T-cell (primary cell): ENCODE measurements at places on chromosomes 3 and 15. TPM values are rescaled to one million over a fixed set of nuclear protein-coding genes. Genes with fewer than 3 reads are reported as not detected.

GRCh38 chr3:120705884-120706582, 24.0 kb upstream of the HGD start:
- H3K36me3 ChIP-seq, result peaks cover 24% of the 10 kb centered on the region
- H3K4me3 ChIP-seq, result no peak overlapping the region
- DNase-seq, result no peak
- H3K27me3 ChIP-seq, result no peaks in the 10 kb centered on the region

DNA sequence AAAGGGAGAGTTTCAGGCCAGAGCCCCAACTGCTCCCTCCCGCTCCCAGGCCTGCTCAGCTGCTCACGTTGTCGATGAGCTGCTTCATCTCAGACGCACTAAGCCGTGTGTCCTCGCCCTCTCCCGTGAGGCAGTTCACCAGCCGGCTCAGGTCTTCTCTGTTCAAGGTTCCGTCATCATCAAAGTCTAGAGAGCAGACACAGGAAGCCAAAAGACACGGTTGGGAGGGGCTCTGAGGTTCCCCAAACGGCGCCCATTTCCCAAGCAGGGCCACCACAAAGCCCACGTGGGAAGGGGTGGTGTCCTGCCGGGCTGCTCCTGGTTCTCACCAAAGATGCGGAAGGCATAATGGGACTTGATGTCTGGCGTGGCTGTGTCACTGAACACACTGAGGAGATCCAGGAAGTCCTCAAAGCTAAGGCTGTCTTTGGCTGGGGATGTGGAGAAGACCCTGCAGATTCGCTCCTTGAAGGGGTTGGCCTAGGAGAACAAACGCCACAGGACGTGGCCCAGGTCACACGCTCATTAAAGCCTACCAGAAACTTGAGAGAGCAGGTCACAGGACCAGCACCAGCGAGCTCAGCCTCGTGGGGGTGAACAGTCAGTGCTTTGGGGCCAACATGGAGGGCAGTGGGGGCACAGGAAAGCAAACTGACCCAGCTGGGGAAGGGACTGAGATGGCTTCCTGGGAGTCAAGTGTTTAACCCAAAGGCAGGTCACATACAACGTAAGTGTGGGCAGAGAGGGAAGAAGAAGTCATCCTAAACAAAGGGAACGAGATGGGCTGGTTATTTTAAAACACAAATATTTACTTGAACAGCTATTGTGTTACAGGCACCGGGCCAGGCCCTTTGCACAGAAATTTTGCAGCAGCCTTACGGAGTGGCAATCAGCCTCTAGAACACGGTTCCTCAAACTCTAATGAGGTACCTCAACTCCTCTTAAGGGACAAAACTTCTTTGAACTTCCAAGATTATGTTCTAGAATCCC, 2.4 kb downstream of the CIB1 start:
- peaks cover 57% of the 10 kb centered on the region for H3K4me1 ChIP-seq
- peak overlapping the region; percentile 92 for H3K27ac ChIP-seq
- no peaks in the 10 kb centered on the region for H3K27me3 ChIP-seq
- peak; percentile 76 for DNase-seq
- peaks cover 38% of the 10 kb centered on the region for H3K36me3 ChIP-seq

GRCh38 chr3:138468886-138469285, 34.5 kb downstream of the ESYT3 start:
- no peaks in the 10 kb centered on the region for H3K36me3 ChIP-seq
- no peak overlapping the region for H3K4me3 ChIP-seq
- peaks cover 23% of the 10 kb centered on the region for H3K27me3 ChIP-seq
- no peak for DNase-seq
- H3K27ac ChIP-seq, result no peak overlapping the region

GRCh38 chr3:2851835-2852234, 258.3 kb downstream of the IL5RA start:
- peaks cover 5% of the 10 kb centered on the region for H3K4me1 ChIP-seq
- no peaks in the 10 kb centered on the region for H3K36me3 ChIP-seq
- DNase-seq, result no peak
- no peak overlapping the region for H3K27ac ChIP-seq

- DNase-seq, result no peak
- H3K4me1 ChIP-seq, result peaks cover 34% of the 10 kb centered on the region
- no peaks in the 10 kb centered on the region for H3K27me3 ChIP-seq
- H3K4me3 ChIP-seq, result peak overlapping the region; percentile 81
- no peaks in the 10 kb centered on the region for H3K36me3 ChIP-seq
These were observed 708 bp upstream of the GCHFR start for GRCh38 chr15:40762919-40763800.

The TF gene
- 0.65 TPM for total RNA-seq

DNA sequence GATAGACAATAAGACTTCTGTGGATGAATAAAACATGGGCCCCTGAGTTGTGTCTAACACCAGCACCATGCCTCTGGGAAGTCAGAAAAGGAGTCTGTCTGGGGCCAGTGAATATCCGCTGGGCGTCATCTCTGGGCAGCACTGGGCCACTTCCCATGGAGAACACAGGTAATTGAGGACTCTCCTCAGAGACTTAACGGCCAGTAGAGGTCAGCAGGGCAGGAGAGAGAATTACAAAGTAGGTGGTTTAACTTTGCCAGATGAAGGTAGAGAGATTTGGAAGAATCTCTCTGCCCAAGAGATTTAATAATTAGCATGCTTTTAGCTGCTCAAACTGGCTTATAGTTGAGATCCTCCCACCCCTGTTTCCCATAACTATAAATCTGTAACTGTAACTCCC, 65.7 kb downstream of the OCA2 start:
- no peaks in the 10 kb centered on the region for H3K36me3 ChIP-seq
- no peaks in the 10 kb centered on the region for H3K4me1 ChIP-seq
- no peak for DNase-seq
- H3K27ac ChIP-seq, result no peak overlapping the region

- H3K36me3 ChIP-seq, result no peaks in the 10 kb centered on the region
- no peak for DNase-seq
- H3K4me3 ChIP-seq, result no peak overlapping the region
- H3K27me3 ChIP-seq, result no peaks in the 10 kb centered on the region
These were observed 46.7 kb downstream of the THBS1 start for GRCh38 chr15:39627451-39628143.

GRCh38 chr3:10380906-10381305, 60.0 kb upstream of the SEC13 start:
- no peak overlapping the region for H3K27ac ChIP-seq
- no peak overlapping the region for H3K4me3 ChIP-seq
- H3K4me1 ChIP-seq, result no peaks in the 10 kb centered on the region
- DNase-seq, result no peak
- H3K36me3 ChIP-seq, result no peaks in the 10 kb centered on the region

- no peak overlapping the region for H3K4me3 ChIP-seq
- H3K4me1 ChIP-seq, result no peaks in the 10 kb centered on the region
- H3K27ac ChIP-seq, result no peak overlapping the region
- no peaks in the 10 kb centered on the region for H3K27me3 ChIP-seq
These were observed 330.8 kb downstream of the CNTN6 start for GRCh38 chr3:1423566-1424089.

DNA sequence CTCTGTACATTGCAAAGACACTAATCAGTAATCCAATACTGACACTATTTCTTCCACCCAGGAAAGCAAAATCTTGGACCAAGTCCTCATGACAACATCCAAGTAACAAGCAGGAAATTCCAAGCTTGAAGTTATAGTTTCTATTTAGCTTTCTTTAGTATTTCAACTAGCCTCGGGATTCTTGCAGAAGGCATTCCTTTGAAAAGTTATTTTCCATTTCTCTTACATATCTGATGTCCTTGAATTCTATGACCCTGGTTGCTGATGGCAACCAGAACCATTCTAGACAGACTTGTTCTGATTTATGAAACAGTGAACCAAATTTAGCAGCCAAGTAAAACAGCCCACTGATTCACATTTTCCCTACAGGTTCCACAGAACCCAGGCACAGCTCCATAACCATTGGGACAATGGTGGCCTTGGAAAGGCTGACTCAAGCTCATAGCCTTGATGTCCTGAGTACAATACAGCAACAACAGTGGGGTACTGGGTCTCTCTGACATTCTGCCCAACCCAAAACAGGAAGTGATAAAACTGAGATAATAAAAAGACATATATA, 26.5 kb downstream of the P3H2 start:
- no peak overlapping the region for H3K27ac ChIP-seq
- H3K36me3 ChIP-seq, result no peaks in the 10 kb centered on the region
- H3K4me3 ChIP-seq, result no peak overlapping the region
- H3K4me1 ChIP-seq, result no peaks in the 10 kb centered on the region
- DNase-seq, result no peak

The AGTR1 gene
- total RNA-seq, result not detected

GRCh38 chr3:11662392-11662990, 18.8 kb upstream of the VGLL4 start:
- H3K4me3 ChIP-seq, result no peak overlapping the region
- no peaks in the 10 kb centered on the region for H3K36me3 ChIP-seq
- no peak for DNase-seq
- H3K4me1 ChIP-seq, result no peaks in the 10 kb centered on the region

- no peak overlapping the region for H3K4me3 ChIP-seq
- no peaks in the 10 kb centered on the region for H3K4me1 ChIP-seq
- no peaks in the 10 kb centered on the region for H3K27me3 ChIP-seq
- no peak overlapping the region for H3K27ac ChIP-seq
- no peaks in the 10 kb centered on the region for H3K36me3 ChIP-seq
These were observed 184.4 kb downstream of the TCF12 start for GRCh38 chr15:57102858-57103257.

The PAK6 gene
- 1.4 TPM for total RNA-seq

DNA sequence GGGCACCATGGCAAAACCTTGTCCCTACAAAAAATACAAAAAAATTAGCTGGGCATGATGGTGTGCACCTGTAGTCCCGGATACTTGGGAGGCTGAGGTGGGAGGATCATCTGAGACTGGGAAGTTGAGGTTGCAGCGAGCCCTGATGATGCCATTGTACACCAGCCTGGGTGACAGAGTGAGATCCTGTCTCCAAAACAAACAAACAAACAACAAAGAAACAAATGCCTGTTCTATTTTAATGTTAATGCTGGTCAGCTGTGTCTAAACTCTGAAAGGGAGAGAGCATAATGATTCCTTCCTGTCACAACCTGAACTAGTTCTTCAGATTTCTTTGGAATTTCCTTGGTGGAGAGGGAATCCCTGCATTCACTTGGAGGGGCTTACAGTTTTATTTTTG, 413.0 kb upstream of the TBL1XR1 start:
- DNase-seq, result no peak
- H3K4me3 ChIP-seq, result no peak overlapping the region
- no peak overlapping the region for H3K27ac ChIP-seq
- peaks cover 6% of the 10 kb centered on the region for H3K4me1 ChIP-seq
- no peaks in the 10 kb centered on the region for H3K27me3 ChIP-seq
- no peaks in the 10 kb centered on the region for H3K36me3 ChIP-seq

GRCh38 chr3:94524102-94524919, 461.4 kb downstream of the NSUN3 start:
- no peak overlapping the region for H3K4me3 ChIP-seq
- no peak for DNase-seq
- H3K27ac ChIP-seq, result no peak overlapping the region

The ISL2 gene
- not detected for total RNA-seq

The FES gene
- 4.3 TPM for total RNA-seq

DNA sequence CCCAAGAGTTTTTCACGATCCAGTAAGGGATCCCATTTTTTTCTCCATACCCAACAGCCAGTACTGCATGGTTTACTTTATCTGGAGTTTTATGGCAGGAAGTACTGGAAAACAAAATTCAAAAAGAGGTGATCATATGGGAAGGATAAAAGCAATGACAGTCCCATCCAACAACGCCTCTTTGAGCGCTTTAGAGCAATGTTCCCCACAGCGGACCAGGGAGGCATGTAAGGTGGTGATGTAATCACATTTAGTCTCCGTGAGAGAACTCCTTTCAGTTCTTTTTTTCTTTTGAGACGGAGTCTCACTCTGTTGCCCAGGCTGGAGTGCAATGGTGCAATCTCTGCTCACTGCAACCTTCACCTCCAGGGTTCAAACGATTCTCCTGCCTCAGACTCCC, 21.8 kb downstream of the CTSH start:
- H3K27me3 ChIP-seq, result no peaks in the 10 kb centered on the region
- no peak overlapping the region for H3K27ac ChIP-seq
- DNase-seq, result no peak
- peaks cover 23% of the 10 kb centered on the region for H3K36me3 ChIP-seq
- no peak overlapping the region for H3K4me3 ChIP-seq
- no peaks in the 10 kb centered on the region for H3K4me1 ChIP-seq

The PPP1R14D gene
- total RNA-seq, result not detected

DNA sequence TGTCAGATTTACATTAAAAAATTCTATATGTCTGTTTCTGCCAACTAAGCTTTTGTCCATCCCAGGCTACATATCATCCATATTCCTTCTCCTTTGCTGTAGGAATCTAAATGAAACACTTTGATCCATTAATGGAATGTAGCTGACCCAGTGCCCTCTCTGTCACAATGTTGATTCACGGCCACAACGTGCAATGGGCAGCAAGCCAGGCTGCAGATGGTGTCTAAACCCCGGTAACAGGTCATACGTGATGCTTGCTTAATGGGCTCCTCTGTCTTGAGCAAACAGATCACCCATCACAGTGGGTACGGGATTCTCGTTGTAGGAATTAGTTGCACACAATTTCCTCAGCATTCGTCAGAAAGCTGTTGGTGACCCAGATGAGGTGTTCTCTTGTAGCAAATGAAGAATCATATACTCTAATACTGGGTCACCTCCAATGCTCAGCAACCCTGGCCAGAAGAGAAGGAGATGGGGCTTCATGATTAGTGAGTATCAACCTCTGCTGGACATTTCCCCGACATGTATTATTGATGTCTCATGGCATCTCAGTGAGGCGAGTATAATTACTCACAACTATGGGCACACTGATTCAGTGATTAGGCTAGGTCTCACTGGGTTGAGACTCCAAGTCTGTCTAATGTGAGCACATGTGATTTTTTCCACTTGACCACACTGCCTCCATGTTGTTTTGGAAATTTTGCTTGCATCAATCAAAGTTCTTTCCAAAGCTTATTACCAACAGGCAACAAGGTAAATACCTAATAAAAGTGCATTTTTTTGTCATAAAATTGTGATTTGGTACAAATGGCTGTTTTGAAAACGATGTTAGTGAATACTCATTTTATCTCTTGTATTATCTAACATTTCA, 12.9 kb upstream of the DCBLD2 start:
- no peaks in the 10 kb centered on the region for H3K4me1 ChIP-seq
- H3K27me3 ChIP-seq, result no peaks in the 10 kb centered on the region
- H3K36me3 ChIP-seq, result no peaks in the 10 kb centered on the region
- DNase-seq, result no peak

The TIMP4 gene
- not detected for total RNA-seq

DNA sequence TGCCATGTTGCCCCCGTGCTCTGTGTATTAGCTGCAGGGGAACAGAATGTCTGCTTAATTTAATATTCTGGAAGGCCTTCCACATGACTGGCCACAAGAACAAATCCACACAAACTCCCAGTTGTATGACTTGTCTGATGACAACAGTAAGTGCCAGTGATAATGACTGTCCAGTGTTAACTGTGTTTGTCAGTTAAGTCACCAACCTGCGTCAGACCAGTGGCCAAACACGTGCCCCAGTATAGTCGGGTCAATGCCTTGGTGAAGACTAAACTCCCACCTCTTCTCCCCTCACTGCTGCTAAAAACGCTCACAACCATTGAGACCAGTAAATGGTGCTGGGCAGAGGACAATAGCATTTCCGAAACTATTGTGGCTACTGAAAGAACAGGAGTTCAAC, 9.8 kb upstream of the ATP13A5 start:
- no peaks in the 10 kb centered on the region for H3K36me3 ChIP-seq
- no peaks in the 10 kb centered on the region for H3K27me3 ChIP-seq
- DNase-seq, result no peak
- H3K27ac ChIP-seq, result no peak overlapping the region
